ENCODE measurements at places on chromosomes 7 and 10. TPM values are rescaled to one million over a fixed set of nuclear protein-coding genes. Genes with fewer than 3 reads are reported as not detected.

Gene SPDYE2
- total RNA-seq: not detected

Gene PHTF2
- total RNA-seq: 36.6 TPM

Gene ASB10
- 1.0 TPM for total RNA-seq

Gene SLC39A12
- total RNA-seq: 0.21 TPM

Gene SERPINE1
- 1.6 TPM for total RNA-seq

Gene DENND2A
- total RNA-seq: 8.9 TPM

Gene FKBP6
- total RNA-seq: not detected

Gene ASAH2
- total RNA-seq: 5.4 TPM

Gene NPFFR1
- not detected for total RNA-seq

Gene DUSP5
- 75.8 TPM for total RNA-seq

Gene PDIA4
- 150 TPM for total RNA-seq

Gene CYP51A1
- total RNA-seq: 94.4 TPM

Gene GPNMB
- total RNA-seq: not detected

Gene TAS2R41
- not detected for total RNA-seq

Gene IGF2BP3
- total RNA-seq: 44.9 TPM

Gene UBE2D1
- 12.6 TPM for total RNA-seq

Gene LMTK2
- total RNA-seq: 23.8 TPM

Gene PHYHIPL
- 0.21 TPM for total RNA-seq

Gene TSPAN33
- 13.4 TPM for total RNA-seq

Gene ESYT2
- 40.3 TPM for total RNA-seq

Gene ADAMTS14
- 0.63 TPM for total RNA-seq

Gene CYP2C19
- not detected for total RNA-seq

Gene TMEM178B
- total RNA-seq: 0.39 TPM

Gene CAV2
- total RNA-seq: 6.4 TPM

Gene TRPV5
- not detected for total RNA-seq

Gene GHRHR
- not detected for total RNA-seq
